Stimulated activated CD4-positive, alpha-beta T cell treated with anti-CD3 and anti-CD28 coated beads, Interleukin-2, amount 100 ng/mL, for 4 hours (primary cell): ENCODE measurements at places on chromosomes 3 and 15.
A peak's percentile ranks its signal among the peaks of the same experiment; 100 is the strongest.

GRCh38 chr3:38331257-38332022 lies 15.1 kb upstream of the XYLB start:
- DNase-seq, result no peak

- no peak for DNase-seq
These were observed 21.7 kb downstream of the THSD4 start for GRCh38 chr15:71136793-71137518.

DNA sequence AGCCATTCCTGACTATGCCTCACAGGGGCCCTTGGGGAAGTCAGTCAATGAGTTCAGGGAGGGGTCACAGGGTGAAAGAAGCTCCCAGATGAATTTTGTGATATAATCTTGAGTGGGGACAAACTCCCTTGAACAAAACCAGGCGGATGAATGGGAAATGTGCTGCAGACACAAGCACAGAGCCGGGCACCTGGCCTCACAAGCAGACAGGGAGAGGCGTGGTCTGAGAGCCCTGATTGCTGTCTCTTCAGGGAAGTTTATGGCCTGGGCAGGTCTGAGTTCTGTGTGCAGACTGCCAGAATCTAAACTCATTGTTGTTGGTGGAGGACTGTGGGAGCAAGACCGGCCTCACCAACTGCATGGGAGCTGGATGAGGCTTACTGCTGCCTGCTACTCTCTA lies 591.8 kb downstream of the EPHA3 start:
- DNase-seq, result no peak

- no peak for DNase-seq
These were observed 851 bp upstream of the TEX55 start for GRCh38 chr3:119145128-119145499.

GRCh38 chr15:67006083-67007065 lies 59.0 kb upstream of the SMAD3 start:
- DNase-seq, result no peak

DNA sequence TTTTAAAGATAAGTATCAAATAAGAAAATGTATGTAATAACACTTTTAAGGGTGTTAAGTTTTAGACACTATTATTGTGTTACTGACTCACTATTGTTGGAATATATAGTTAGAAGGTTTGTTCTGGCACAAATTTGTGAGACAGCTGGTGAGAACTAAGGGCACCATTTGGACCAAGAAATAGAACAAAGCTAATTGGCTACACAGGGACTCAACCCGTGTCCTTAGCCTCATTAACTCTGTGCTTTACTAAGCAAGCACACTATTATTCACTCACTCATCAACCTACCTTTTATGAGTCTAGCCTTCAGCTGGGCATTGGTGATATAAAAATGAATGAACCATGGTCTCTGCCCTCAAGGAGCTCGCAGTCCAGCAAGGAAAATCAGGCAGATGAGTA lies 4.1 kb upstream of the UNC13C start:
- no peak for DNase-seq

DNA sequence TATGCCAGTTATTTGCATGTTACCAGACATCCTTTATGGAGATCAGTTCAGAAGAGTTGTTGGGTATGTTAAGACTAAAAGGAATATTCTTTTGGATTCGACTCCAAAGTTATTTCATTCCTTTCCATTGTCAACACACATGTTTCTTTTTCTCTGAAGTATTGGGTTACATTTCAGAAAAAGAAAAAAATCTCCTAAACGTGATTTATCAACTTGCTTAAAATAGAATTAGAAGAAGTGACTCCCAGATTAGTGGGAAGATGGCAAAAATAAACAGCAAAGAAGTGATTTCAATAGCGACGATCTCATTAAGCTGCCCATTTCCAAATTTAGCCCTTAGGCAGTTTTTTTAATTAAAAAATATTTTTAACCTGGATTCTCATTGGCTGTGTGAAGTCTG lies 85.4 kb downstream of the TIGIT start:
- no peak for DNase-seq

GRCh38 chr3:48247401-48247811 lies 6.5 kb downstream of the ZNF589 start:
- no peak for DNase-seq

DNA sequence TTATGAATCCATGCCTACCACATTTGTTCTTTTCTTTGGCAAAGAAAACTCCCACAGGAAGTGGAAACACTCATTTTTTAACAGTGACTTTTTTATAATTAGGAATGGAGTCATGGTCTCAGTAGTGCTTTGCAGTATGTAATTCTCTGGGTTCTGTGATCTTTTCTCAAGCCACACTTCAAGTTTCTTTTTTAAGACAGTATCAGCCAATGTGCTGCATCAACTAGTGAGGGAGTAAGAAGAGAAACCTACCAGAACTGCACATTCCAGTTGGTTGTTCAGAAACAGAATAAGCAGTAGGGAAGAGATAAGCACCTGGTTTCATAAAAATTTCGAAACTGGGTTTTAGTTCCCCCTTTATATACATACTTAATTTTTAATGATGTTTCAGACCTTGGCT lies 126.3 kb downstream of the FOXB1 start:
- DNase-seq, result no peak

DNA sequence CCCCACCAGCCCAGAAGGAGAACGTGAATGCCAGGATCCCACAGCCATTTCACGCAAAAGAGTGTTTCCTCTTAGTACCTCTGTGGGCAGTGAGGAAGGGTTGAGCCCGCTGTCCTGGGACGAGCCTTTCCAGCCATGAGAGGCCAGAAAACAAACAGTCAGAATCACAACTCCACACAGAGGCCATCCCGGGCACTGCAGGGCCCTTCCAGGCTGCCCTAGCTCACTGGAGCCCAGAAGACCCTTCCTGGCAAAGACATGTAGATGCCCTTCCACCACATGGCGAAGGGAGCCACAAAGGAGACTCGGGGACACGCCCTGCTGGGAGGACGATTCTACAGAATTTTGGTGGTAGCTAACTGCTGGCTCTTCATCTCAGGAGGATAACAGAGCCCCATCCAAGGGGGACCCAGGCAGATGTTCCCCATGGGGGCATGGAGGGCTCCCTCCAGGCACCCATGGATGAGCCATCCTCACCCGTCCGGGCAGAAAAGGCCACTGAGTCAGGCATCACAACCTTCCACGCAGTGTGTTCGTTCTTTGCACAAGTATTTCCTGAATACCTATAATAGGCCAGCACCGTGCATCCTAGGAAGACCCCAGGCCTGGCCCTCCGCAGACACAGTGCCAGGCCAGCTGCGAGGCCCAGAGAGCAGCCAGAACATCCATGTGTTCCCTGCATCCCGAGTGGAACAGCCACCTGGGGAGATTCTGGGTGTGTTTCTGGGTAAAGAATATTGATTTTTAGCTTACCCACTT lies 47.2 kb downstream of the SLC12A8 start:
- no peak for DNase-seq

DNA sequence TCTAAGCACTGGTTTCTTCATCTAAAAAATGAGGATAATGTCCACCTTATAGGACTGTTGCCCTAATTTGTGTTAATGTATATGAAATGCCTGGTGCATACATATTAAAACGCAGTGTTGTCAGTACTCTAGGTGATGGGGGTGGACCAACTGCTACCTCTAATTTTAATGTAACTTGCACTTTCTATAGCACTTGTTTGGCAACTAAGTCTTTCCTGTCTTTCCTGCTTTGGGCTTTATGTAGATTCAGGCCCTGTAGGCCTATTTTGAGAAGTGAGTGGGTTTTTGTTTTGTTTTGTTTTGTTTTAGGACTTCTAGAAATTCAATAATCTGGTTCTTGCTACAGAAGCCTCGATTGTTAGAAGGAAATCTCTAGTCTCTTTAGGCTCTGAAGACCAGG lies 21.2 kb downstream of the SLC7A14 start:
- no peak for DNase-seq

- no peak for DNase-seq
These were observed 71.5 kb upstream of the ADAMTSL3 start for GRCh38 chr15:83582381-83582780.

DNA sequence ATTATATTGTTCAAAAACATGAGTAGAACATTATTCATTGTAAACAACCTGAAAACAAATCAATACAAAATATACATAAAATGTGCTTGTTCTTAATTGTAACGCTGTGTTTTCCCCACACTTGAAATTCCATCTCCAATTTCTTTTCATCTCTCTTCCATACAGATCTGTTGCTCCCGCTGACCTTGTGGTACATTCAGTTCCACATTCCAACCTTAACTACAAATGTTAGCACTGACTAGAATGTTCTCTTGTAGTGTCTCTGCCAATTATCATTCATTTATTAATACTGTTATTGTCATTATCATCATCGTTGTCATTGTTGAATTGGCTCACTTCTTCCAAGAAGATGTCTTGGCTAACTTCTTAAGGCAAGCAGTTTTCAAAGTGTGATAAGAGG lies 65.7 kb downstream of the NLGN1 start:
- DNase-seq, result no peak

DNA sequence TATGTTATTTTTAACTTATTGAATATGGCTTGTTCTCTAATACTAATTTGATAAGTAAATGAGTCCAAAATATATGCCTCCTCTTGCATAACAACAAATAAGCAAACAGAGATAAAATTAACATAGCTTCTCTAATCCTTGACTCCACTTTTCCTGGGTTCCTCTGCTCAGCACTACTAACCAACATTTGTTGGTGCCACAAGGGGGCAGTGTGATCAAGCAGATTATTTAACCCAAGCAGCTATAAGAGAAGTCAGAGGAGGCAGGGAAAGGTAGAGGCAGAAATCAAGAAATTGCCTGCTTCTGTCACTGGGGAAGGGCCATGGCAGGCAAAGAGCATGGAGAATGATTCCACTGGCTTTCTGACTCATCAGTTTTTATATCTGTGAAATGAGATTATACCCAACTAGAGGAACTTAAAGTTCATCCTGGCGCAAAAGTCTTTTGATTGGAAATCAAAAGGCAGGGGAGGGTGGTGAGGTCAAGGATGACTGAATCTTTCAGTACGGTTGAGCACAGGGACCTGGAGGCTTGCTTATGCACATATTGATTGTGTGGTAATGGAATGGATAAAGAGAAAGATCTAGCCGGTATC lies 152.2 kb downstream of the IGSF11 start:
- DNase-seq, result peak; percentile 57

DNA sequence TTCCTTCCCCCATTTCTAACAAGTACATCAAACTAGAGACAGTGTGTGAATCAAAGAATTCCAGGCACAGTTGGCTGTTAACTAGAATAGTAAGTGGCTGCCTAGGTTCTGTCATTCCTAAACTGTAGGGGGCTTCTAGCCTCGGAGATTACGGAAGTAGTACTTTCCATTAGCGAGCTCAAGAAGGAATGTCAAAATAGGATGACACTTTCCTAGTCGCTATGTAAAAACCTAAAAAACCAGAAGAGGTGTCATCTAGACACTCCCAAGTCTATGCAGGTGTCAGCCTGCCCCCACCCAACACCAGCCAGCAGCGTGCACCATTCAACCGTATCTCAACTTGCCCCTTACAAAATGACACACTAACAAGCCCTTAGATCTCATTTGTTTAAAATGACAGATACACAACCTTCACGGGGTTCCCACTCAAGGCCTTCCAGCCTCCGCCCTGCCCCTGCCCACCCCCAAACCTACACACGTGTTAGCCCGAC lies 874 bp downstream of the INO80 start:
- DNase-seq, result no peak
